RWPE1 (cell line): ENCODE measurements at places on chromosomes 6 and 20.

DNA sequence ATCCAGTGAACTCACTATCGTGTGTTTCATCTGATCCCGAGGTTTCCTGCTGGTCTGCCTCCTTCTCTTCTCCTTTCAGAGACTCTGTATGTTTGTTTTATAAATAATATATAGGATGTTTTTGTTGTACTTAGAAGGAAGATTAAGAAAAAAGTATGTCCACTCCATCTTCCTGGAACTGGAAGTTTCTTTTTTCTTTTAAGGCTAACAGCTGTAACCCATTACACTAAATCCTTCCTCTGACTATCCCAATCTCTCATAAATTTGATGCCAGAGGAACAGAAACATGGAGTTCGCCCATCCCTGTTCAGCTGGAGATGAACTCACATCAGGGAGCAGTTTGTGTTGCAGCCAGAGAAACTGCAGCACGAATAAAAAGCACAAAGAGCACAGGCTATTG is 20.7 kb downstream of the RIPK1 start:
- DNase-seq = no peak

DNA sequence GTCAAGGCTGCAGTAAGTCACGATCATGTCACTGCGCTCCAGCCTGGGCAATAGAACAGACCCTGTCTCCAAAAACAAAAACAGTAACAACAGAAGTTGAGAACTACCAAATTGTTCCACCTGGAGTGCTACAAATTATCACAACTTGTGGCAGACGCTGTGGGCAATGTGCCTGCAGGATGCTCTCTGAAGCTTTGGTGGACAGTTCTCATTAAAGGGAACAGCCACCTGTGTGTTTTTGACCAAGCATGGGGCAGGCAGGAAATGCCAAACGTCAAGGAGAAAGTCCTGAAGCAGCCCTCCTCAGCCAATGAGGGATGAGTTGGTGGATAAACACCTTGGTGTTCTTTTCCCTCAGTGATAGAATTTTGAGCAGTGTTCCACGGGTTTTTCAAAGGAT is 15.8 kb downstream of the COX4I2 start:
- DNase-seq = no peak

DNA sequence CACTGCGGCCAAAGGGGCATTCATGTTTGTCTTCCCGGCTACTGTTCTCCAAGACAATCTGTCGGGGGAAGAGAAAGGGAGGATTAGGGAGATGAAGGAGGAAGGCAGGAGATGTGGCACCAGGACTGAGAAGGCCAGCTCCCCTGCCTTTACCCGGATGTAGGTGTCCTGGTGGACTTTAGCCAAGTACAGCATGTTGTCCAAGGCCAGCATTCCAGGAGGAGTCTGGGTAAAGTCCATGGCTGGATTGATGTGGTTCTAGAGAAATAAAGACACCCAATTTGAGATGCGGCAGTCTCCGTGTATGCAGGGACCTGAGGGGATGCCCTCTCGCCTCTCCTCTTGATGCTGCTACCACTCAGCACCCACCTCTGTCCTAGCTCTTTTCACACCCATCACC is 32.0 kb downstream of the ELMO2 start:
- no peak for DNase-seq

- no peak for DNase-seq
Measured at GRCh38 chr20:16748308-16748900, at the start of gene OTOR. OTOR (plus strand) TSS chr20:16748358; CDS start chr20:16748402, 44 bp downstream.

GRCh38 chr6:156391061-156391672 is 386.0 kb upstream of the ARID1B start:
- no peak for DNase-seq

DNA sequence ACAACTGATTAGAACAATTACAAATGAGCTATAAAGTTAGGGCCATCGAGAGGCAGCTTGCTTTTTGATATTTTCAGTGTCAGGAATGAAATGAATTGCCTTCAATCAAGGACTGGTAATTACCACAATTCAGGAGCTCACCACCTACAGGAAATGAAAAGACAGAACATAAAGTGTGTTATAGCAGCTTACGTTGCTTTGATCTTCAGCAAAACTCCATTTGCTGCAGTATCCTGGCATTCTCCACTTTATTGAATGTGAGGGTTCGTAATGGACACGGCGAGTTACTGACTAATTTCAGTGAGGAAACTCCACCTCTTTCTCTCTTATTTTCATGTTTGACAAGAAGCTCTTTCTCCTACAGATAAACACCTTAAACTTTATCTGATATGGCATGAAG is 440.0 kb upstream of the HSF2 start:
- DNase-seq = no peak

- peak; percentile 86 for DNase-seq
Measured at GRCh38 chr6:97947841-97948240, 664.8 kb upstream of the MMS22L start.

GRCh38 chr20:21384308-21384892 is 12.9 kb downstream of the NKX2-4 start:
- no peak for DNase-seq

DNA sequence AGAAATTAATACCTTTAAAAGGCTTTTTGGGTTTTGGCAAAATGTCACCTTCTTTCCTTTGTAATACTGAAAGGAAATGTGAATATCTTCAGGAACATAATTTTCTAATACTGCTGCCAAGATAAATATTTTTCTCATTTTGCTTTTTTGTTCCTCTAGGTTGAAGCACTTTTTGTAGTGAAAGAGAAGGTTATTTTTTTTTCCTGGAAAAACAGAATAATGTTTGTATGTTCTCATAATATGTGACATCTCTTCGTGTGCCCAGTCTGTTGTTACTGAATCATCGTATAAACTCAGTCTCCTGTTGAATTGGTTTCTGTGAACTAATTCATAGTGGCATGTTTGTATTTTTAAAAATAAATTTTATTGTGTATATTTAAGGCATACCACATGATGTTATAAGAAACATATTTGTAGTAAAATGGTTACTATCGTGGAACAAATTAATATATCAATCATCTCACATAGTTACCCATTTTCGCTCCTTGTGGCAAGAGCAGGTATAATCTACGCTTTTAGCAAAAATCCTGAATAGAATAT is 74.4 kb downstream of the SH3BGRL2 start:
- DNase-seq = no peak

GRCh38 chr6:33840048-33840926 is 36.5 kb upstream of the MLN start:
- DNase-seq = peak; percentile 94

DNA sequence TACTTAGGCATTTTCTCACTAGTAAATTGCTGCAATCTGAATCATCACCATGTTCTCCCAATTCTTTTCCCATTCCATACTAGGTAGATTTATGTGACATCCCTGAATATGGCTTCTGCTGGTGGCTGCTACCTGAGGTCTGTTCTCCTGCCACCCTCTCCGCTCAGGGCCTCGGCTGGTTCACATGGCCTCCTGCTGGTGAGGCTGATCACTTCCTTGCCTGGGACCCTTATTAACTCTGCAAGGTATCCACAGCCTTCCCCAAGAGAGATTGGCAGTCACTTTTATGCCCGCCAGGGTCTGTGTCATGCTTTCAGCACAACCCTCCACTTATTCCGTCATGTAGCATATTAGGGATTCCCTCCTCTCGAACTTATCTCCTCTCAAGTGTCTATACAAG is 424.5 kb upstream of the FLRT3 start:
- DNase-seq = no peak

- no peak for DNase-seq
Measured at GRCh38 chr6:151536188-151536479, 42.3 kb downstream of the CCDC170 start.

GRCh38 chr20:40476461-40476860 is 212.6 kb downstream of the MAFB start:
- DNase-seq = no peak

- peak; percentile 35 for DNase-seq
Measured at GRCh38 chr6:26087284-26088115, at the start of gene HFE. HFE (plus strand) TSS chr6:26087429; CDS start chr6:26087441, 12 bp downstream.

GRCh38 chr20:64131406-64131805 is 24.0 kb upstream of the NPBWR2 start:
- peak; percentile 72 for DNase-seq

DNA sequence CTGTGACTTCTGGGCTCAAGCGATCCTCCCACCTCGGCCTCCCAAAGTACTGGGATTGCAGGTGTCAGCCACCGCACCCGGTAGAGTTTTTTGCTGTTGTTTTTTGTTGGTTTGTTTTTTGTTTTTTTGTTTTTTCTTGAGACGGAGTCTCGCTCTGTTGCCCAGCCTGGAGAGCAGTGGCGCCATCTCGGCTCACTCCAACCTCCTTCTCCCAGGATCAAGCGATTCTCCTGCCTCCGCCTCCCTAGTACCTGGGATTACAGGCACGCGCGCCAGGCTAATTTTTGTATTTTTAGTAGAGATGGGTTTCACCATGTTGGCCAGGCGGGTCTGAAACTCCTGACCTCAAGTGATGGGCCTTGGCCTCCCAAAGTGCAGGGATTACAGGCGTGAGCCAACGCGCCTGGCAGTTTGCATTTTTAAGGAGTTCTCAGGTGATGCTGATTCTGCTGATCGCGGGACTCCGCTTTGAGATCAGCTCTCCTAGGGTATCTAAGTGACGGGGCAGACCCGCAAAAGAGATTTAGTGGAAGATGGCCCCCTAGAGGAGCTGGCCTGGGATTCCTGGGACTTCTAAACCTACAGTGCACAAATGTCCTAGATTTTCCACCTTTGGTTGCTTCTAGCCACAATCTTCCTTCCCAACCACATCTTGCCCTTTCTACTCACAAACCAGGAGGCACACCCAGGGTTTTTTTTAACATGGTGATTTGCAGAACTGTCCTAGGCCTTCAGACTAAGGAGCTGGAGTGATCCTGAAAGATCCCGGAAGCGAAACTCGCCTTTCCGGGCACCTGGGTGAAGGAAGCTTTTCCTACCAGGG is 45.2 kb downstream of the DPPA5 start:
- DNase-seq = peak; percentile 61

- no peak for DNase-seq
Measured at GRCh38 chr6:37943436-37944058, 124.0 kb downstream of the ZFAND3 start.

DNA sequence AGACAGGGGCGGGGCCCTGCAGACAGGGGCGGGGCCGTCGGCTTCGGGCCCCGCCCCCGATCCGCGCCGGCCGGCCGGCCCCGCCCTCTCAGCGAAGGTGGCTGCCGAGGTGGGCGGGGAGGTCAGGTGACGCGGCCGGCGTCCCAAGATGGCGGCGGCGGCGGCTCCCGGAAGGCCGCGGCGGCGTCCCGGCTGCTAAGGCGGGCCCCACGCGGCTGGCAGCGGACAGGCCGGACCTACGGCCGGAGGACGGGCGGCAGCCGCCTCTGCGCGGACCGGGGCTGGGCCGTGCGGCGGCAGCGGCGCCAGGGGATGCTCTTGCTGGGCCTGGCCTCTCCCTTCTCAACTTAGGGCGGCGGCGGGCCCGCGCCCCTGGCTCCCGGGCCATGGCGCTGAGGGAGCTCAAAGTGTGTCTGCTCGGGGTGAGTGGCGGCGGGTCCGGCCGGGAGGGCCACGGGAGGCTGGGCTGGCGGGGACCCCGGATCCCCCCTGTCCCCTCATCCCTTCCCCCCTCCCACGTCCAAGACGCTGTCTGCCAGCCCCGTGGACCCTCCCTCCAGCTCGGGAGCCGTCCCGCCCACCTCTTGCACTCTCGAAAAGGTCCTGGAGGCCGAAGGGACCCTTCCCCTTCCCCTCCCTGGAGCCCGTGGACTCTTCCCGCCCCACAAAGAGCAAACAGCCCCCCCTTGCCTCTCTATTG is at the start of gene RAB22A:
Gene RAB22A, plus strand, starts transcription at position 125 of the 700 bp plus-strand sequence. Its CDS starts 262 bp downstream, at position 387.
- DNase-seq = peak; percentile 96

DNA sequence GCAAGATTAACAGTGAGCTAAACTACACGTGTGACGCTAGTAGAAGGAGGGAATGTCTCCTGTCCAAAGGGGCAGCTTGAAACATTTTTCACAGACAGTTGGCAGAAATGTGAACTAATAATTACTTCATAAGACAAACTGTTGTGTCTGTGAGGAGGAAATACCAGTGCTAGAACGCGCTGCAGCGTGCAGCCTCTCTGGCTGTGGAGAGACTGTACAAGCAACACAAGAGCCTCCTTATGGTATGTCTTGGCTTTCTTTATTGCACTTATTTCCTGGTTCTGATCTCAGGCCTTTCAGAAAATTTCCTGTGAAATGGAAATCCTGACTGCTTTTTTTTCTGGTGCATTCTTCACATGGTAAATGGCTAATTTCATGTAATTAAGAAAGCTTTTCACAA is 25.3 kb upstream of the TIAM2 start:
- DNase-seq = no peak

DNA sequence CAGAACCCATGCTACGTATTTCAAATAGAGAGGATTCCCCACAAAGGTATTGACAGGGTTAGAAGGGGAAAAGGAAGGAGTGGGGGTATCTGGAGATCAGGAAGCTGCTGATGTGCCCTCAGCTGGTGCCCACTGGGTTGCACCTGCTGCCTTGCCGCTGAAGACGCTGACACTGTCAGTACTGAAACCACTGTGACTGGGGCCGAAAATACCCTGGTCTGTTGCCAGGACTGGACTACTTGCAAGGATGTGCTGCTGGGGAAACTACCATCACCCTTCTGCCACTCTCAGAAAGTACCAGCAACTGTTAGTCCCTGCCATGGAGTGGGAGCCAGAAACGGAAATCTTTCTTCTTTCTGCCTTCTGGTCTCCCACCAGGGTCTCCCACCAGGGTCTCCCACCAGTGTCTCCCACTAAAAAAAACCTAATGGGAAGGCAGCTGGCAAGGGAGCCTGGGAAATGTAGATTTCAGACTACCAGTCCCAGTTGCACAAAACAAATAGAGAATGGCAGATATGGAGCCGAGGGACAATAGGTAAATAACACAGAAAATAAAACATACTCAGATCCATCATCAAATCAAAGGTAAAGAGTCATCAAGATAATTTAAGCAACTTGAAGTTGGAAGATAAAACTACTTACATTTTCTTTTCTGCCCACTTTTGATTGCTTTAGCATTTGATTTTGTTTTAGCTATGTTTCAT is 204.8 kb downstream of the TPBG start:
- no peak for DNase-seq

- DNase-seq = no peak
Measured at GRCh38 chr6:144250276-144250675, 34.9 kb upstream of the UTRN start.

DNA sequence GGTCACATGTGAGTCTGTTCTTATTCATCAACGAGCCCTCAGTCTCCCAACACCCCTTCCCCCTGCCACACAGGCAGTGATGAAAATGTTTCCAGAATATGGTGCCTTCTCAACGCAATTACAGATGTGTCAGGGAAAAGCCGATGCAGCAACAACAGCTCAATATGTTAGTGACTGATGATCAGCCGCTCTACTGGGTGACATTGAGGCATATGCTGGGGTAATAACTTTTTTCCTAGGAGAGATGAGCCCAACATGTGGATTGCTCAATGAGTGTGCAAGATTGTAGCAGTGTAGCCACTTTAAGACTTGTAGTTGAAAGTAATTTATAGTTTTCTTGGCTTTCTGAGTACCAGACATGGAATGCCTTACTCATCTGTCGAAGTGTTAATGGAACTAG is 49.4 kb downstream of the DTD1 start:
- DNase-seq = no peak

- no peak for DNase-seq
Measured at GRCh38 chr20:63483834-63484233, 11.4 kb upstream of the KCNQ2 start.

- DNase-seq = no peak
Measured at GRCh38 chr6:166703149-166703710, 76.2 kb upstream of the RPS6KA2 start.
